ENCODE measurements at places on chromosomes 6 and 20.

GRCh38 chr6:103409475-103409874 is 1450.2 kb downstream of the HACE1 start:
- DNase-seq, result no peak

- peak; percentile 26 for DNase-seq
These were observed 755.8 kb downstream of the DHX35 start for GRCh38 chr20:39717936-39718335.

DNA sequence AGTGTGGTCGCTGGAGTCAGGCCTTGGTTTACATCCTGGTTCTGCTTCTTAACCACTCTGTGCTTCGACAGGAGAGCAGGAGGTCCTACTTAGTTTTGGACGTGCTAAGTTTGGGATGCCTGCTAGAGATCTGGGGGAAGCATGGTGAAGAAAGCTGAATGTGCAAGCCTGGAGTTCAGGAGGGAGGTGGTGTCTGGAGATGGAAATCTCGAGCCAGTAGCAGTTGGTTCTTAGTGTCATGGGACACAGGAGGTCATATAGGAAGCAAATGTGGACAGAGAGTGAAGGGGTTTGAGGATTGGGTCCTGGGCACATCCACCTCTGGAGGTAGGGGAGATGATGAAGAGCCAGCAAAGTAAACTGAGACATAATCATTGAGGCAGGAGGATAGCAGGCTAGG is 131.4 kb downstream of the SYCP2 start:
- DNase-seq, result no peak

GRCh38 chr6:169816054-169816453 is 64.6 kb downstream of the ERMARD start:
- no peak for DNase-seq

DNA sequence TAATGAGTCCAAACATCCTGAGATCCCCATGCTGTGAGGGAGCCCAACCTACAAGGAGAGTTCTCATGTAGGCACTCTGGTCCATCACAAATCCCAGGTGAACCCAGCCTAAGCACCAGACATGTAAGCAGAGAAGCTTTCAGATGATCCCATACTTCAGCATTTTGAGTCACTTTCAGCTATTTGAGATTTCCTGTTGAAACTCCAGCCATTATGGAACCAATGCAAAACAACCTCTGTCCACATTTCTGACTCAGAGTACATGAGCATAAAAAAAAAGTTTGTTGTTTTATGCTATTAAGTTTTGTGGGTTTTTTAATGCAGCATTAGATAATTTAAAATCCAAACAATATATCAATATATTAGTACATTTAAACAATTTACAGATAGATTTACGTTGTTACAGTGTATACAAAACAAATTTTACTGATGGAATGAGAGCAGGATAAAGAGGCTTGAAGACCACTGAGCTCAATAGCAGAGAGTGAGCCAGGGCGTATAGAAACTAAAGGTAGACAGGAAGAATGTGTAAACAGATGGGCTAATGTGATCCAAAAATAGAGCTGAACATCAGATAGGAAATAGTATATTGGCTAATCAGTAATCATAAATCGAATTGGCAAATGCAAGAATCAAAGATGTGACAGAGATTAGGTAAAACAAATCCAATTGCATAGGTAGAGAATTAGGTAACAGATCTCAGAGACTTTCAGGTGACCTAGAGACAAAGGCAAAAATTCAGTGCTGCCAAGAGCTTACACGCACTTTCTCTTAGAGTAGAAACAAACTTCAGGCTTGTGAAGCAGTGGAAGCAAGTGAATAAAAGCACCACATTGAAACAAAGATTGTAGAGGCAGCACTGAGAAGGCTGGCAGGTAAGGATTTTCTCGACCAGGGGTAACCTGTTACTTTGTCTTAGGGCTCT is 36.2 kb upstream of the PLCB1 start:
- DNase-seq, result no peak

DNA sequence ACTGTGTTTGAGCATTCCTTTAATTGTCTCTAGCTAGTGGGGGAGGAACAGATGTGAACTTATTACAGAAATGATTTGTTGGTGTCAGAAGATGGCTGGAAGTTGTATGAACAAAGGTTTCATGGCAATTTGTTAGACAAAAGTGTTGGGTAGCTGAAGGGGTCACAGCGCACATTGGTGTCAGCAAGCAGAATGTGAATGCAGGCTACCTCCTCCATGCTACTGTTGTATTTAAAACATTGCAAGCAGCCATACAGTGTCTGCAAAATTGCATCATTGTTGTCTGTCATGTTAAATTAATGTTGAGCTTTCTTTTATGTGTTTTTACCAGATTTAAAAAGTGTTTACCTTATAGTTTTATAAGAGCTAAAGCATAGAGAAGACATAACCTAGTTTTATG is 6.2 kb downstream of the LRRC1 start:
- no peak for DNase-seq

- no peak for DNase-seq
These were observed at the start of gene RAMACL for GRCh38 chr6:166586424-166587156. Gene RAMACL, minus strand, starts transcription at chr6:166586678. Its CDS starts 201 bp downstream, at chr6:166586477.

- DNase-seq, result peak; percentile 78
These were observed 35.2 kb downstream of the PHACTR1 start for GRCh38 chr6:12751694-12752325.
